ENCODE measurements at places on chromosomes 16 and 17. TPM values are rescaled to one million over a fixed set of nuclear protein-coding genes. Genes with fewer than 3 reads are reported as not detected.

Gene GIT1
- 50.5 TPM for polyA plus RNA-seq

DNA sequence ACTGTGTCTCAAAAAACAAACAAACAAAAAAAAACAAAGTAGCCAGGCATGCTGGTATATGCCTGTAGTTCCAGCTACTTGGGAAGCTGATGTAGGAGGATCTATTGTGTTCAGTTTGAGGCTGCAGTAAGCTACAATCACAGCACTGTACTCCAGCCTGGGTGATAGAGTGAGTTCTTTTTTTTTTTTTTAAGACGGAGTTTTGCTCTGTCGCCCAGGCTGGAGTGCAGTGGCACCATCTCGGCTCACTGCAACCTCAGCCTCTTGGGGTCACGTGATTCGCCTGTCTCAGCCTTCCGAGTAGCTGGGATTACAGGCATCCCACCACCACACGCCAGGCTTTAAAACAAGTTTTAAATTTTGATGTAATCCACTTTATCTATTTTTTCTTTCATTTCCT lies 80.2 kb upstream of the STAC2 start:
- DNase-seq: no peak

DNA sequence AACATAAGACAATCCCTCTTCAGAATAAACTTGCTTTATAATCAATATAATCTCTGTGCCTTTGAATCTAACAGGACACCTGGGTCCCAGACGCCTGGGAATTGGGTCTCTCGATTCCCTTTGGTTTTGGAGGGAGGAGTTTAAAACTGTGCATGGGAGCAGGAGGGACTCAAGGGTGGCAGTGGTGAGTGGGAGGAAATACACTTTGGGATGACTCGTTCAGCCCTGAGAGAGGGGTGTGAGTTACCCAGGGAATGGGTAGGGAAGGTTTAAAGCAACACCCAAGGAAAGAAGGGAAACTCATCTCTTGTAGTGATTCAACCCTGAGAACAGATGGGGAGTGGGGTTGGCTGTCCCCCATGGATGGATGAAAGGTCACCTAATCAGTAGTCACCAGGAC lies 1.6 kb downstream of the RANGRF start:
- no peak for DNase-seq

- DNase-seq: no peak
Observed at GRCh38 chr17:59423137-59423724, 91.8 kb downstream of the YPEL2 start.

- DNase-seq: no peak
Observed at GRCh38 chr16:88365244-88365865, 17.4 kb upstream of the ZNF469 start.

GRCh38 chr17:44307387-44308186 lies 814 bp upstream of the RUNDC3A start:
- no peak for DNase-seq

DNA sequence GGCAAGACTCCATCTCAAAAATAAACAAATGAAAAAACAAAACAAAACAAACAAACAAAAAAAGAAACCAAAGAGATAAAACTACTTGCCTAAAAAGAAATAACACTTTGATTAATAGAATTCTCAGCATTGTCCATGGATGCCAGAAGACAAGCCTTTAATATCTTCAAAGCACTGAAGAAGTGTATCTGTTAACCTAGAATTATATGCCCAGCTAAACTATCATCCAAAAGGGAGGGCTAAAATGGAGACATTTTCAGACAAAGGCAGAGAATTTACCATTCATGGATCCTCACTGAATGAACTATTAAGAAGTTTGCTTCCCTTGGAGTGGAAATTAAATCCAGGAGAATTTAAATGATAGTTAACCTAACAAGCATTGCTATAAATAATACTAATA lies 130.1 kb upstream of the SEC14L1 start:
- DNase-seq: no peak
